ENCODE measurements at places on chromosomes 5 and 9.
A peak's percentile ranks its signal among the peaks of the same experiment; 100 is the strongest.

GRCh38 chr9:84819491-84819991, 150.0 kb downstream of the NTRK2 start:
- no peak for DNase-seq

- no peak for DNase-seq
Measured at GRCh38 chr9:14180093-14180959, 133.6 kb downstream of the NFIB start.

GRCh38 chr9:75930190-75930589, 39.7 kb downstream of the PCSK5 start:
- DNase-seq = no peak

DNA sequence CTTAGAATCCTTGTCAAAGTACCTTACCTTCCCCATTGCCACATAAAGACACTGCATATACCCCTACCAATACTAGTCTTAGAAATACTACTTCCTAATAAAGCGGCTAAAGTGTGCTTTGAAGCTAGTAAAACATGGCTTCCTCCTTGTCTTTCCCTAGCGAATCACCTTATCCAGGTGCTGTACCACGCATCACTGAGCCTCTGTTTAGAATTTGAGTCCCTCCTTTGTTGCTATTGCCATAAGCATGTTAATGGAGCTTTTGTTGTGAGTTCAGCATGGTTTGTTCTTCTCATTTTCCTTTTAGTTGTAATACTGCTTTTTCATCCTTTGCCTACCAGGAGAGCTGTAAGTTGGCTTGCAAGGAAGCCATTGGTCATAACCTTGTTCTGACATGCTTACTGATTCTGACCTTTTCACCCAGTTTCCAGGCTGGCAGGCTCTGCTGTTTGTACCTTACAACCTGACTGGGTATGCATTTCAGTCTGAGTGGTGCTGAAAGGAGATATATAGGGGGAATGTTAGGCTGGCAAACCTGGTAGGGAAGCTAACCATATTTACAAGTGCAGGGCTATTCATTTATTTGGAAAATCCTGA, 49.8 kb downstream of the LMNB1 start:
- DNase-seq = no peak

DNA sequence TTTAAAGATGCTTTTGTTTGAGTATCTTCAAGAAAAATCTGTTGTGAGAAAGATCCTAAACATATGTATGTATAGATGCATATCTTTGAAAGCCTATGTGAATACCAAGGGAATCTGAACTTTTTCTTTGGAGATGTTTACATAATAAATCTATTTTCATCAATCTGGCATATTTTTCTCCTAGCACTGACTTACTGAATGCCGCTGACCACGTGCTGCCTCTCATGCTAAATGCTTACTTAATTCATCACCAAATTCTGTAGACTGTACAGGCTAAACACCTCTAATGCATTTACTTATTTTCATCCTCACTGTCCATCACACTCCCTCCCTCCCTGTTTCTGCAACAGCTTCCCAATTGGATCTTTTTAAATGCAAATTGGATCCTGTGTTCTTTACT, 566.2 kb upstream of the WWC1 start:
- no peak for DNase-seq

- no peak for DNase-seq
Measured at GRCh38 chr9:137087409-137087925, 682 bp downstream of the MAN1B1 start.

DNA sequence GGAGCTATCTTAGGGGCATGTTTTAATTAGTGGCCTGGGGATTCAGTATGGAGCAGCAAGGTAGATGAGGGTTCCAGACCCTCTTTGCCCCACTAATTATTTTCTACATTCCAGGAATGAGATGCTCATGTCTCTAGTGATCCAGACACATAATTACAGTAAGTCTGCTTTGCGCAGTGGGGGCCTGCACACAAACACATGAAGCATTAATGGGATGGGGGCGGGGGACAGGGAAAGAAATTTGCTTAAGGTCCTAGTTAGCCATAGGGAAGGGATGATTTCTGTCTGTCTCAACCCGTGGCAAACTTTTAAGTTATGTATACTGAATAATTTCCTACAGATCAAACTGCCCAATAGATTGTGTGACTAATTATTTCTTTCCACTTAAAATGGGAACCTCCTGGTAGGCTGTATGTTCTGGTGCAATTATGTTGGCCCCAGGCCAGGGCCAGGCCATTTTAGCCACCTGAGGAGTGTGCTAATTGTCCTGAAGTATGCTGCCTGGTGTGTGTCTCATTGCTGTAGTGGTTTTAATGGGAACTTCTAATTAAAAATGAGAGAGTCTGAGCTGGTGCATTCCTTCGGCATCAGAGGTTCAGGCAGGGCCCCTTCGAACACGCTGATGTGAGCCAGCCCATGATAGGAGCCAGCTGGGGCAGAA, 134.4 kb downstream of the PTTG1 start:
- DNase-seq = no peak

DNA sequence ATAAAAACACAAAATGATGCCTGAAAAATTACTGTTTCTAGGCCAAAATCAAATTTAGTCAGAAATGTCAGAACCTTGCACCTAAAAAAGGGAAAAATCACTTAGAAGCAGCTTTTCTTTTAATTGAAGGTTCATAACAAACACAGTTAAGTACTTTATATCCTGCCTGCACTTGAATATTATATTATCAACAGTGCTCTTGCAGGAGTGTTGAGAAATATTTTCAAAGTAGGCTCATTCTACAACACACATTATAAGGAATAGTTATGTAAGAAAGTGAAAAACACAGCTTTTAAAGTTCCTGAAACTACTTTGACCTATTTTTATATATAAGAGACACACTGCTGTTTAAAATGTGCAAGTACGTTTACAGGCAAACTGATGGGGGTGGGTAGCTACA, 8.3 kb downstream of the EDIL3 start:
- DNase-seq = no peak

- DNase-seq = no peak
Measured at GRCh38 chr5:120988491-120988890, 524.4 kb downstream of the PRR16 start.

DNA sequence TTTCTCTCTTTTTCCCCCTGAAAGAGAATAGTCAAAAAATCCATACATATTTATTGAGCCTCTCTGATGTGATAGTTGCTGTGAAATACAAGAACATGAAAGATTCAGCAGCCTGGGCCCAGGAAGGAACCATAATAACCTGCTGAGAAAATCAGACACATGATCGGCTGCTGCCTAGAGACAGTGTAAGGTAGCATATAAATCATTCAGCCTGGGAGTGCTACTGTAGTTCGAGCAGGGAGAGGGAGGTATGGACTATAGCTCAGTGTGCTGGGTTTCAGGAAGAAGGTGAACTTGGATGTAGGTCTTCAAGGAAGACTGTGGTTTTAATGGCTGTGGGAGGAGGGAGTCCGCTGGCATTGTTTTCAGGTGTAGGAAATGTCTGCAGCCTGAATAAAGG, 469.1 kb downstream of the RAB3C start:
- DNase-seq = no peak

- no peak for DNase-seq
Measured at GRCh38 chr5:151700296-151700695, 13.6 kb upstream of the SPARC start.

- DNase-seq = peak; percentile 42
Measured at GRCh38 chr5:56640763-56641406, 174.5 kb upstream of the MAP3K1 start.

DNA sequence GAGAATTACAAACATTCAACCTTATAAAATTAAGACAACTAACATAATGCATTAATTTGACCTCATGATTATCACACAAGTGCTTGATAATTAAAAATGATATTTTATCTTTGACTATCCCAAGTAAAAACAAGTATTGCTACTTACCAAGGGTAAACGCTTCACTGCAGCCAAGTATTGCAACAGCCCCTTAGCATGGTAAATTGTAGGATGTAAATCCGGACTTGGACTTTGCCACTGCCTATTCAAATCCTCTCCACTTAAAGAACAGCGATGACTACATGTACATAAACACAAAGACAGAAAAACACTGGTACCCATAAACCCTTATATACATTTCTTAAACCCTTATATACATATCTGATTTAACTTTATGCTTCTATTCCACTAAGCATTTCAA, 155.1 kb downstream of the AGTPBP1 start:
- no peak for DNase-seq

DNA sequence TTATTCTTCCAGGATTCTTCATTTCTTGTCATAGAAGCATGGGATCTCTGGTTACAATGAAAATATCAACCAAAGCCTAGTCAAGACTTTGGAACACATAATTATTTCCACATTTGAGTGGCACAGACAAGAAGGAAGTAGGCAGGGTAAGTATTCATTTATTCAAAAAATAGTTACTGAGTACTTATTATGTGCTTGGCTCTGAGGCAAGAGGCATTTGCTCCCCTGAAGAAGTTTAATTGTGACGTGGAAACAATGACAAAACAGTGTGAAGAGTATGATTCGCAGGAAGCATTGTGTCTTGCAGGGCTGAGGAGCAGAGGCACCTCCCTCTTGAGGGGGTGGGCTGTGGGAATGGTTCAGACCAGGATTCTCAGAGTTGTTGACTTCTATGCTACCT, 45.0 kb upstream of the TNFSF15 start:
- DNase-seq = no peak

- DNase-seq = no peak
Measured at GRCh38 chr5:149845601-149846000, 99.0 kb downstream of the PDE6A start.

- no peak for DNase-seq
Measured at GRCh38 chr5:78483809-78484521, 123.5 kb downstream of the SCAMP1 start.

- no peak for DNase-seq
Measured at GRCh38 chr5:177232761-177233160, 70.8 kb downstream of the RAB24 start.

- DNase-seq = no peak
Measured at GRCh38 chr5:113092683-113093082, 116.1 kb downstream of the DCP2 start.

DNA sequence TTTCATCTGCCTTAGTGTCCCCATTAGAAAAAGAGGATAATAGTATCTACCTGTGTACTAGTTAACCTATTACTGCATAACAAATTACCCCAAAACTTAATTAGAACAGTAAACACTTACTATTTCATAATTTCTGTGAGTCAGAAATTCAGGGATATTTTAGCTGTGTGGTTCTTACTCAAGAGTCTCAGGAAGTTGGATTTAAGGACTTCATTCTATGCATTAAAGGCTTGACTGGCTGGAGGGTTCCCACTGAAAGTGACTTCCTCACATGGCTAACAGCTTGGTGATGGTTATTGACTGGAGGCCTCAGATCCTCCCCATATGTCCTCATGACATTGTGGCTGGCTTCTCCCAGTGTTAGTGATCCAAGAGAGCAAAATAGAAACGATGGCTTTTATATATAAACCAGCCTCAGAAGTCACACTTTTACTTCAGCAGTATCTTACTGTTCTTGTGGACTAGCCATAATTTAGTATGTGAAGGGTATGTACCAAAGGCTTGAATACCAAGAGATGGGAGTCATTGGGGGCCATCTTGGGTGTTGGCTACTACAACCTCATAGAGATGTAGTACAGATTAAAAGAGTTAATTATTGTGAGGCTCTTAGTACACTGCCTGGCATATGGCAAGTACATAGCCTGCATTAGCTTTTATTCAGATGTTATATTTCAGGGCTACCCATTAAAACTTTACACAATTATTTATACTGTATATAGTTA, 9.9 kb downstream of the RAD23B start:
- no peak for DNase-seq

DNA sequence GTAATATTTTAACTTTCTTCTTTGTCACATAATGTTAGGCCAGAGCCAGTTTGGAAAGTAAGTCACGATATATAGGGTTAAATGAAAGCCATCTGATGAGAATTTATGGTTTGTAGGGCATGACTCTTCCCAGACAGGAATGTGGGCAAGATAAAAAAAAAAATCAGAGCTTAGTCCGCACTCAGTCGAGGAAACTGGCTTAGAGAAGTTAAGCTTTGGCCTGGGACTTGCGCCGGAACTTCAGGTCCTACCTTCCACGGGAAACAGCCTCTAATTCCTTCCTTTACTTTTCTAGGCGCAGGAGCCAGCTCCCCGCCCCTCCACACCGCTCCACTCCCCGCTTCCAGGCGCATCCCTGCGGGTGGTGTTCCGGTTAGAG, 475 bp downstream of the DDX31 start:
- peak; percentile 66 for DNase-seq

DNA sequence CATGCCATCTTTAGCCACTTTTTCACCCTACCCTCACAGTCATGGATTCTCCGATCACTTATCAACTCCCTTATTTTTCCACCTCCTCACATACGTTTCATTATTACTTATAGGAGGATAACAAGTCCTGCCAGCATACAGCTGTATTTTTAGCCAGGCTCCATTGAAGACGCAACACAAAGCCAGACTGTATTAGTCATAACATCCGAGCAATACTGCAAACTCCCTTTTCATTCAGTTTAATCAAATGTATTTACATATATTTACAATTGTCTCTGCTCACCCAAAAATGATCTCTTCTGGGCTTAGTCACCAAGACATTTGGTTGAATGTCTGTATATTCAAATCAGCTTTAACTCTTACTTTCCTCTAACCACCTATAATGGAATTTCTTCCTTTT, 126.4 kb upstream of the PRLR start:
- no peak for DNase-seq

GRCh38 chr9:92747459-92748232, 17.0 kb downstream of the BICD2 start:
- DNase-seq = no peak

- peak; percentile 3 for DNase-seq
Measured at GRCh38 chr5:89584339-89584956, 701.5 kb upstream of the MEF2C start.

GRCh38 chr5:70440-70839, 21.5 kb upstream of the PLEKHG4B start:
- no peak for DNase-seq

GRCh38 chr5:10538789-10539686, 24.8 kb upstream of the ANKRD33B start:
- DNase-seq = no peak

DNA sequence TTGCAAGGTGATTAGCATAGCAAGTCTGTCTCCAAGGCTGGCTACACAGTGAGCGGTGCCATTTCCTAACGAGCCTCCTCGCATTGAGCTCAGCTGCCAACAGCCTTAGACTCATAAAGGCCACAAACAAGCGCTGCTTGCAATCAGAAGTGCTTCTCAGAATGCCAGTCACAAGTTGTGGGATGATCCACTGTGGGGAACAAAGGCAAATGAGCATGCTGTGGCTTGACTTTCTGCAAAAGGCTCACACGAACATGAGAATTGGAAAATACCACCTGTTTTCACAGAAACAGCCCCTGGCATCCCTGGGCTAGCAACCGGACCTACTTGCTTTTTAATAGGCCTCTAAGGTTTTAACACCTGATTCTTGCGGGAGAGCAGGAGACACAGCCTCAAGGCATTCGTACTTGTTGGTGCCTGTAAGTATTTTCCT, 215.5 kb downstream of the FANCC start:
- DNase-seq = no peak

All from LoVo (cell line).